ENCODE measurements at places on chromosomes 16 and 17.

- no peak for DNase-seq
These were observed 770 bp downstream of the CCNF start for GRCh38 chr16:2429771-2430663.

DNA sequence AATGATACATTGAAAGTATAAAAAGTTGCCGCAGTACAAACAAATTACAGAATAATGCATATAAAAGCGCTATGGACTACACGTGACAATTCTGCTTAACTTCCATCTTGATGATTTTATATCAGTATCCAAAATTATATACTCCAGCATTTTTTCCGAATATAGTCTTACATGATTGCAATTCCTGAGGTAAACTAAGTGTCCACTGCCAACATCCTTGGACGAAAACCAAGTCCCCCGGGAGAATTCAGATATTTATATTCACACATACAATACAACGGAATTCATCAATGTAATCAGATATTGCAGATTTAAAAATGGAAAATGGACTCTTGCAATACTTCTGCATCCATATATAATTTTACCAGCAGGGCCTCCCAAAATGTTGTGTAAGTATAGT, 8.9 kb upstream of the MYH11 start:
- DNase-seq, result no peak

DNA sequence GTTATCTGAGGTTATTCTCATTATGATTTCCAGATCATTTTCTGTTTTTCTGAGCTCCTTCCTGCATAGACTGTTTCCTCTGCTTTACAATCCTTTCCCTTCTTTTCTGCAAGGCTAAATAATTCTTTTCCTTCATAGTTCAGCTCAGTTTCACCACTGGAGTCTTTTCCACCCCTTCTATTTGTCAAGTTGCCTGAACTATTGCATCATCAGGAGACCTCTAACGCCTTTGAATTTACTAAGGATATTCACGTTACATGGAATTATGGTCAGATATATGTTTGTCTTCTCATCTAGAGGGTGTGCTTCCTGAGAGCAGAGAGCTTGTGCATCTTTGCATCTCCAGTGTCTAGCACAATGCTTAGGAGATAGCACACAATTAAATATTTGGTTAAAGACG, 140.4 kb upstream of the CA10 start:
- DNase-seq, result no peak

- peak; percentile 40 for DNase-seq
These were observed 1.1 kb downstream of the PHF12 start for GRCh38 chr17:28950017-28950751.

DNA sequence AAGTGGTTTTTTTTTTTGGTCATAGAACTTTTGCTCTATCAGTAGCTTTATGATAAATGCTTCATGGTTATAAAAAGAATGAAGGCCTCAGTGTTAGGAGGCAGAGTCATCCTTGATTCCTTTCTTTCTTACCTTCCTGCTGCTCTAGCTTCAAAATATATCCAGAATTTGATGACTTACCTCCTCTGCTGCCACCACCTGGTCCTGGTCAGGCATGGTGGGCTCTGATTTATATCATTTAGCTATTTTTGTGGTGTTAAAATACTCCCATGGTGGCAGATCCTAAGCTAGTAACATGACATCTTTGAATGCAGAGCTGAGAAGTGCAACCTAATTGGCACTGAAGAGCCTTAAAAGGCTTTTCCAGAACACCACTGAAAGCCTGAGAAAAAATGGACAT, 508.8 kb upstream of the CDH8 start:
- DNase-seq, result no peak

All from stimulated activated CD4-positive, alpha-beta T cell treated with anti-CD3 and anti-CD28 coated beads, Interleukin-2, amount 100 ng/mL, for 48 hours (primary cell).